Left renal cortex interstitium (tissue), 4 donors: ENCODE measurements at places on chromosomes 12 and 14. TPM values are rescaled to one million over a fixed set of nuclear protein-coding genes. Genes with fewer than 3 reads are reported as not detected.

DNA sequence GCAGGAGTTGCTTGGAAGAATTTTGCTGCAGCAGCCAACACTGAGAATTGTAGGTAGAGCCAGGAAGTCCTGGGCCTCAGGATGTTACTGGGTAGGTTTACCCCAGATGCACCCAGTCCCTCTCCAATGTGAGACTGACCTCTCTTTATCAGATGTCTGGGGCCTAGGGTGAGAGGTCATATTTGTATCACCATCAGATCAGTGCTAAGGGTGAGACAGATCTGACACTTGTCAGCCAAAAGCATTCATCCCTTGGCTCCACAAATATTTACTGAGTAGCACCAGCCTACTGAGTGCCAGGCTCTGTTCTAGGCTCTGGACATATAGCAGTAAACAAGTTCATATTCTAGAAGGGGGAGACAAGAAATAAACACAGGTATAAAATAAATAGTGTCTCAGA lies 4.3 kb downstream of the TROAP start:
- no peak for DNase-seq

DNA sequence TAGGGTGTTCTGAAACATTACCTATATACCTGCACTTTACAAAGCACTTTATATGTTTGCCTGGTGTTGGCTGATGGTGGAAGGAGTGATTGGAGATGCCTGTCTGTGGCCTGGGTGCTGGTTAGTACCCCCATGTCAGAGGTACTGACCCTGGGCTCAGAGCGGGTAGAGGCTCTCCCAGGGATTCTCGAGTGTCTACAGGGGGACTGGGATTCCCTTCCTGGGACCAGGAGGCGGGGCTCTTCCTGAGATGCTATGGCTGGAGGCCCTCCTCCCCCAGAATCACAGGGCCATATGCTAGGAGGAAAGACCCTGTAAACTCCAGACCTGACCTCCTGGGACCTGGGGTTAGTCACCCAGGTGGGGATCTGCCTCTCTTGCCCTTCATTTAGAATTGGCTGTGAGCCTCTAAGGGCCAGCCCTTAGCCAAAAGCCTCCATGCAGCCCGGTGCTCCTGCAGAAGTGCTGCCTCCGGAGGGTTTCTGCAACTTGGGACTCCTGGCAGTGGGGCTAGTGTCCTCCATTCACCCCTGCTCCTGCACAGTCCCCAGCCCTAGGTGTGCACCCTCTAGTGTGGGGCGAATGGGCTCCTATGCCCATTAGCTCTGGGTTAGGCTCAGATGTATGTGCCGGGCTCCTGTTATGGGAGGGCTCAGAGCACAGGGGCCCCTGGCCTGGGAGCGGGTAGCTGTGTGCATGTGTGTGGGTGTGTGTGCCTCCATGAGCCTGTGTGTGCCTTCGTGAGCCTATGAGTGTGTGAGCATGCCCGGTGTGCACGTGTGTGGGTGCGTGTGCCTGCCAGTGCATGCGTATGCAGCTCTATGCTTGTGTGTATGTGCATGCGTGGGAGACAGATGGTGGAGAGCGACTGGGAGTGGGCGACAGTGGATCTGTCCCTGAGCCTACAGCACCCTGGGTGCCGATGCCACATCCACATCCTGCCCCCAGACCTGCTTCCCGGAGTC lies 36.6 kb downstream of the RTL1 start:
- no peak for DNase-seq

LYZ gene
- 26.1 TPM for polyA plus RNA-seq

DNA sequence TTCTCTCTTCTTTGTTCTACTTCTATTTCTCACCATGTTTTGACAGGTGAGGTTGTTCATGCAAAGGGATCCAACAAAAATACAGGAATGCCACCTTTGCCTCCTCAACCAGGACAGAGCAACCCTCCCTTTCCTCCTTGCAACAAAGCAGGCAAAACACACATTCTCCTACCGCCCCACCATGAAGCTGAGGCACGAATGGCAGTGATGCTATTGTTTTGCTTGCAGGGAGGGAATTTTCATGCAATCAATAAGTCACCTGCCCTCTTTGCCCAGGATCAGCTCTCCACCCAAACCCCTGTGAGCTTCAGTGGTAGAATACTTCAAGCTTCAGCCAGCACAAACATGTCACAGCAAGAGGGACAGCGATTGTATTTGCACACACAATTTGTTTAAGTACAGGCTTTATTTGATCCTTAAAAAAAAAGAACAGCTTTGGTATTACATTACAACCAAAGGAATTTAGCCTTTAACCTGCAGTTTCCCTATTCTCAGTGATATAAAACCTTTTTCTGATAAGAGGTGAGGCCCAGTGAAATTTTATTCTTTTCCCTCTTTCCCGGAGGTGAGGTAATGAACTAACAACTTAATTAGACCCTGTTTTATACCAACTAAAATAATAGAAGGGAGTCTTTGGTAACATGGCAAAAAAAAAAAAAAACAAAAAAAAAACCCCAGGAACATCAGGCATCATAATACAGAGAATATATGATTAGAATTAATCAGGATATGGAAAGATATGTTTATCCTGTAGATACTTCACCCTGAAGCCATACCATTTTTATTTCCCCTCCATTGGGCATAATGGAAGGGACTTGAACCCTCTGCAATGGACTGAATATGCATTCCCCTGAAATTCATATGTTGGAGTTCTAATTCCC lies 87.0 kb upstream of the EEA1 start:
- no peak for DNase-seq

- DNase-seq = no peak
Measured at GRCh38 chr12:120674097-120674636, 12.8 kb upstream of the MLEC start.
